Thymus (tissue), 14 donors: ENCODE measurements at places on chromosomes 3 and 15.

DNA sequence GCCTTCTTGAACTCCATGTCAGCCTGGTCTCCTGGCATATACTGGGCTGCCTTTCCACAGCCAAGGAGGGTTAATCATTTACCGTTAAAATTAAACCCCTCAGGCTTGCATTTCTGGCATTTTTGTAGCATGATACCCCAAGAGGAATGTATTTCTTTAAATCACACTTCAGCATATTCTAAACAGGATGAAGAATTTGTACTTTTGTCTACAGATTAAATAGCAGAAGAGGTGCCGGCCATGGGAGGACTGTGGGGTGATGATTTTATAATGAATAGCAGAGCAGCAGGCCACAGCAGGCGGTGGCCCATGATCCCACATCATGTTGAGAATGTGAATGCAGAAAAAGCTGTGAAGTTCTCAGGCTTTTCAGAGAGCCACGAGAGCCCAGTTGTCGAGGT, 90.2 kb downstream of the ARNT2 start:
- DNase-seq, result no peak

DNA sequence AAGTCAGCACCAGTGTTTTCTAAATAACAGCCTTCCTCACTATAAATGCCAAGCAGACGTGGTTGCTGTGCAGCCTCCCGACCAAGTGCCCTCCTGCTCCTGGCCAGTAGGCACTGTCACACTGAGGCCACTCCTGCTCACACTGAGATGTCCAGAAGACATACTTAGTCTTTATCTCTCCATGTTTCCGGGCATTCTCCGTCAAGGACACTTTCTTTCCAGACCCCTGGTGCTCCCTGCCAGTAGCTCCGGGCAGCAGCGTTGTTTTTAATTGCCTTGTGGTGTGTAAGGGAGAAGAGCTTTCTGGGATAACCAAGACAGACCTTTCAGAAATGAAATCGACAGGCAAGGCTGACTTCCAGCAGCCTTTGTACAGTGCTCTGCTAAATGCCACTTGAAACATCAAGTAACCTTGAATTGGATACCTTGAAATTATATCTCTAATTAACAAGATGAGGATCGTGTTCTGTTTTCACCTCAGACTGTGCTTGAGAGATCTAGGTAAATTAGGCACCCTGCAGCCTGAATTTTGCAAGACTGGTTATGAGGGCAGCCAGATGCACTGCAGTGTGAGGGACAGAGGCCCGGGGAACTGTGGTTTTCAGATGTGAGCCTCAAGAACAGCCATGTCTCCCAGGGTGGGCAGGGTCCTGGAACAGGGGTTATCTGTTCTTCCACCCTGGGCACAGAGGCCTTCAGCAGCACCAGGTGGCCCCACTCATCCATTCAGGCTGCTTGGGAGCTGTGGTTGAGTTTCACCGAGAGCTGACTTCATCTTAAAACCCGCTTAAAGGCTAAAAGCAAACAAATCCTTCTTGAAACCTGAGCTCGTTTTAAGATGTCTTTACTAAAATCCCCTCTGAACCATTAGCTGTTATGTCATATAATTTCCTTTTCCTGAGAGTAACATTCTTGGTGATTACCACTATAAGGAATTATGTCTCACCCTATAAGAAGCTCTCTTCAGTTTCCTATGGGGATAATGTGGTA, 105.5 kb upstream of the IL12A start:
- no peak for DNase-seq

DNA sequence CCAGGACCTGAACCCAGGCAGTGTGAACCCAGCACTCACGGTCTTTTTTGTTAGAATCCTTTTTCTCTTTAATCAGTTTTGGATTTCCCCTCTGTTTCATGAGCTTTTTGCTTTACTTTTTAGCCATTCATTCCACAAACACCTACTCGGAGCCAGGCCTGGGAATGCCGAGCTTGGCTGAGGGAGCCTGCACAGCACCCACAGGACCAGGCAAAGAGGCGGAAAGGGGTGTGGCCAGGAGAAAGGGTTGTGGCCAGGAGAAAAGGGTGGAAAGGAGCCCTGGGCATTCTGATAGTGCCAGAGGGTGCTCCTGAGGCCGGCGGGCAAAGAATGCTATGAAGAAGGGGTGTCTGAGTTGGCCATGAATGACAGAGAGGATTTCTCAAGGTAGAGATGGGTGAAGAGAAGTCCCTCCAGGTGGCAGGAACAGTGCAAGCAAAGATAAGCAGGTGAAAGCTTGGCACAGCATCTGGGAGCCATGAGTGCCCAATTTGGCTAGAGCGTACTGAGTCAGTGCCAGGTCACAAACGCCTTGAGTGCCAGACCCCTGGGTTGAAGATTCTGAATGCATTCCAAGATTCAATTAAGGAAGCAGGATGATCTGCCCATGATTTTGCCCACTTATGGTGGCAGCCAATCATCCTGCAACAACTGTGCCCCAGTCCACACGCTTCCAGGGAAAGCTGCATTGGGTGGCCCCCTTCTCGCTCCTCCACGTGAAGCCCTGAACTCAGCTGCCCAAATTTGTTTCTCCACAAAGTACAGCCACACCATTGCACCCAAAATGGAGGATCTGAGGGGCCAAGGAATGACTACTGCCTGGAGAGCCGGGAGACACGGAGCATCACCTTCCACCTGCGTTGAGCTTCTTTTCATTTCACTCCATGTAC, 157.2 kb downstream of the XXYLT1 start:
- no peak for DNase-seq

DNA sequence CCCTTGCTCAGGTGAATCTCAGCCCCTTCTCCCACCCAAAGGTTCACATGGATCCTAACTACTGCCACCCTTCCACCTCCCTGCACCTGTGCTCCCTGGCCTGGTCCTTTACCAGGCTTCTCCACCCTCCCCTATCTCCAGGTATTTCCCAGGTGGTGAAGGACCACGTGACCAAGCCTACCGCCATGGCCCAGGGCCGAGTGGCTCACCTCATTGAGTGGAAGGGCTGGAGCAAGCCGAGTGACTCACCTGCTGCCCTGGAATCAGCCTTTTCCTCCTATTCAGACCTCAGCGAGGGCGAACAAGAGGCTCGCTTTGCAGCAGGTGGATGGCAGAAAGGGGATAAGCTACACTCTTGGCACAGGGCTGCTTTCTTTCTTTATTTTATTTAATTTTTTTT, 4.5 kb downstream of the FAM131A start:
- DNase-seq, result no peak

- no peak for DNase-seq
Observed at GRCh38 chr15:29548006-29548405, 274.3 kb downstream of the TJP1 start.

- DNase-seq, result no peak
Observed at GRCh38 chr3:171058058-171058457, 31.5 kb upstream of the SLC2A2 start.

DNA sequence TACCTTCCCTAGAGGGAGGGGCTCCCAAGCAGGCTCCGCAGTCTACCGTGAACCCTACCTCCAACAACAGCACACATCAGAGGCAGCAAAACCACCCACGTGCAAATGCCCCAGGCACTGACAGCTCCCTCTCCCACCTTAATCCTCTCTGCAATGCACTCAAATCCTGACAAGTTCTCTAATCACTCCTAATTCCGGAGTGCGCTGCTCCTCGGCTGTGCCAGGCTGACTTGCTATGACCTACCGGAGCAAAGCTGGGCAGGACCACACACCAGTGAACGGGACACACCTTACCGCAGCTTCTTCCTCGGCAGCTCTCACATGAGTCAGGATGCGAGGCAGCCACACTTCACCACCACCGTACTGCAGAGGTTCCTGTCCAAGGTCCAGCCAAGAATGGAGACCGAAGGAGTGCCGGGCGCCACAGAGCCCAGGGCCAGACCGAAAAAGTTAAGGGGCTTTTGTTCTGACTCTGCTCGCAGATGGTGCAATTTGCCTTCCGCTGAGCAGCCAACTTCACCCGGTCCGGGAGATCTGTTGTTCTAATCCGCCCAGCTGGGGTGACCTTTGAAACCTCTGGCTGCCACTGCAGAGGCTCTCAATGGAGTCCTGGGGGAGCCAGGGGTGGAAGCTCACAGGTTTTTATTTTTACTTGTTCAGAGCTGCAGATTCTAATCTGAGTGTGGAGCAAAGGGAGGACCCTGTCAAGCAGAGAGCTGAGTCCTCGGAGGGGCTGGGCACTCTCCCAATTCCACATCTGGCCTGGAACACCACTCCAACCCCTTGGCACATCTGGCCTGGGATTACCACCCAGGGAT, 84.4 kb downstream of the MYLK start:
- no peak for DNase-seq

DNA sequence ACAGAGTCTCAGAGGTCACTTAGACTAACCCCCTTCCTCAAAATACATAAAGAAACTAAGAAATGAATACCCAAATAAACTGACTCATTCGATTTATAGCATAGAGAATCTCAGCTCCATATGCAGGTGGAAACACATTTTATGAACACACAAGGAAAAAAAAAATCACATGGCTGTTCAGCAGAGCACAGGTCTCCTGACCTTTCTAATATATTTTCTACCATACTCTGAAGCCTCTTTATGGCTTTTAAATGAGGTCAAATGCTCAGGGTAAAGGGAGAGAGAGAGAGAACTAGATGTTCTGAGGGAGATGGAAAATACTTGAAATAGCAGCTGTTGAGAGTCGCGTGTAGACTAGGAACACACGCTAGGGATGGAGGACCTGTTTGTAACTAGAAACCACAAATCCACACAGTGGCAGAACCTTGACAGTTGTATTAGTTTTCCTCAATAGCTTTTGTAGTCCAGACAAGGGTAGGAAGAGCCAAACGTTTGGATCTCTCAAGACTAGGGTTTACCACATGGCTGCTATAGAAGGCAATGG, 165.3 kb downstream of the FMN1 start:
- no peak for DNase-seq

DNA sequence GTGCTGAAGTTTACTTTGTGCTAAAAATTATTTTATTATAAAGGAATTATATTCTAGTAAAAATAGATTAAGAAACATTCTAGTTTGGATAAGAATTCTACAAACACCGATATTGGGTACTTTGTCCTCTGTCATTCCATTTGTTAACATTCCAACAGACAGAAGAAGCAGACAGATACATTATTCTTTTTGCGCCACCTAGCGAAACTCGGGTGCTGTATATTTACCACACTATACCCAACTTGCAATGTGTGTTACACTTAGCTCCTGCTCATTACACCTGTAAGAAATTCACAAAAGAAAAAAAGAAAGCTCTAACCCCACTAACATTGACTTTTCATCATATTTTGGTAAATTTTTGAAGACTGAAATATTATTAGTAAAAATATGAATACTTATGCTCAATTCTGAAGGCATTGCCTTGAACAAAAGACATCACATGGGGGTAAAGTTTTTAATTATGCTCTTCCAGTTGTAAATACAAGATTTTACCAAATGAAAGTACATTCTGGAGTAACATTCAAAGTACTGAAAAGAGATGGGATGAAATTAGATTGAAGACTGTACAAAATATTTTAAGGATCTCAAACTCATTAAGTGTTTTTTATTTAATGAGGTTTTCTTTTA, 136.5 kb upstream of the MLF1 start:
- peak; percentile 58 for DNase-seq

GRCh38 chr15:87910301-87910700, 346.2 kb downstream of the NTRK3 start:
- DNase-seq, result no peak

GRCh38 chr15:87732976-87733375, 523.6 kb downstream of the NTRK3 start:
- DNase-seq, result no peak

GRCh38 chr3:46135475-46135874, 72.6 kb downstream of the CCR1 start:
- no peak for DNase-seq

GRCh38 chr15:67125589-67126502, 60.4 kb downstream of the SMAD3 start:
- DNase-seq, result no peak

DNA sequence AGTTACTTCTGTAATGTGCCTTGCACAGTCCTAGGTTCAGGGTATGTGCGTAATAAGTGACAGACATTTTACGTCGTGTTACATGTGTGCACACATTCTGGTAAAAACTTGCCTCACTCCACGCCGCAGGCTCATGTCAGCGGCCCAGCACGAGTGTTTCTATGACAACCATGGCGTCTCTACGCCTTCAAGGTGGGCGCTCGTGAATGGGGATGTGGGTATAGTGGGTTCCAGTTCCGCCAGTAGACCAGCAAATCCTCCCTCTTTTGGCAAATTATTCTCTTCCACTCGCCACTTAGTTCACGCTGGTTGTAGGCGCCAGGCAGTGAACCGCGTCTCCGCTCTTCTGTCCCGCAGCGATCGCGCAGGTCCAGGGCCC, 40.3 kb downstream of the CHST14 start:
- no peak for DNase-seq

- no peak for DNase-seq
Observed at GRCh38 chr3:156659260-156659659, 15.1 kb upstream of the TIPARP start.

GRCh38 chr15:67822537-67823313, 2.6 kb upstream of the SKOR1 start:
- DNase-seq, result no peak

DNA sequence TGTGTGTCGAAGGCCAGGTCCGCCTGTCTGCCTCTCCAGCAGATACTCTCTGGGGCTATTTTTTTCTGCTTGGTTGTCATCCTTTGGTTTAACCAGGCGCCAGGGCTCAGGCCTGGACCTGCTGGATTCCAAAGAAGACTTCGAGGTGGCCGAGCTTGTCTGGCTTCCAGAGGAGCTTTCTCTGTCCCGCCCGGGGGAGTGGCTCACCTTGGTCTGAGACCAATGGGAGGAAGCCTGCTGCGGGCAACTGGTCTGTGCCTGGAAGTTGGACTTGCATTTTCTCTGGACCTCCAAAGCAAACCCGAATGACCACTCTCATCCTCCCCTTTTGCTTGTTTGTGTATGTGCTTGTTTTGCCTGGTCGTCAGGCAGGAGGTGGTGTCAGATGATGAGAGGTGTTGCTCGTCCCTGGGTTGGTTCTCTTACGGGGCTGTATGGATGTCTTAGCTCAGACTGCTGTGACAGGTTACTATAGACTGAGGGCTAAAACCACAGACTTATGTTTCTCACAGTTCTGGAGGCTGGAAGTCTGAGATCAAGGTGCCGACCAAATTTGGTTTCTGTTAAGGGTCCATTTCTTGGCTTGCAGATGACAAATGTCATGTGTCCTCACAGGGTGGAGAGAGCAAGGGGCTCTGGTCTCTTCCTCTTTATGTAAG, 19.3 kb downstream of the IGF1R start:
- DNase-seq, result no peak

GRCh38 chr3:42516443-42516842, 14.0 kb downstream of the VIPR1 start:
- no peak for DNase-seq

DNA sequence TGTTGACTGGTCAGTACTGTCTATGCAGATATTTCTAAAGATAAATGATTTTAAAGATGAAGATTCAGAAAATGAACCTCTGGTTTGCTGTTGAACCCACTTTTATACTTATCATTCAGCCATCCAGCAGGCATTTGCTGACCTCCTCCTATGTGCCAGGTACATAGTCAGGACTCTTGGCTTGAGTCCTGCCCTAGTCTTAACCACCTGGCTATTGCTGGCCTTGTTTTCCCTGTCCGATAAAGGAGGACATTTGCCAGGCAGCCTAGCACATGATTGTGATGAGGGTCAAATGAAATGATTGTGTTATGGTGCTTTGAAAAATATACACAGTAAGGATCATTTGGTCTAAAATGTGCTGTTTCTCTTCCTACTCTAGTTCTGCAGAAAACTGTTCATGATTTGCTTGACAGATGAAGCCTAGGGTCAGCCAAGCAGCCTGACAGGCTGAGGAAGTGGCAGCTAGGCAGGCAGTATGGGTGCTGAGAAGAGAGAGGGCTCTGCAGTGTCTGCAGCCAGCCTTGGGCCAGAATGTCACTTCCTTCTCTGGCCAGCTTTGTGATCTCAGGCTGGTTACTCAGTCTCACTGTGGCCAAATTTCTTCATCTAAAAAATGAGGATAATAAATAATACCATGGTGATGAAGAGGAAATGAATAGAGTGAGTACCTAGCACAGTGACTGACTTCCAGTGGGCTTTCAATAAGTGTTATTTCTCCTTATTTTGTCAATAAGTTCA, 13.8 kb downstream of the EXOSC7 start:
- DNase-seq, result no peak
